HT-29 (cell line): ENCODE measurements at places on chromosomes 1 and 21. TPM values are rescaled to one million over a fixed set of nuclear protein-coding genes. Genes with fewer than 3 reads are reported as not detected.

- no peak for DNase-seq
Observed at GRCh38 chr1:10724948-10725847, 71.2 kb downstream of the CASZ1 start.

DNA sequence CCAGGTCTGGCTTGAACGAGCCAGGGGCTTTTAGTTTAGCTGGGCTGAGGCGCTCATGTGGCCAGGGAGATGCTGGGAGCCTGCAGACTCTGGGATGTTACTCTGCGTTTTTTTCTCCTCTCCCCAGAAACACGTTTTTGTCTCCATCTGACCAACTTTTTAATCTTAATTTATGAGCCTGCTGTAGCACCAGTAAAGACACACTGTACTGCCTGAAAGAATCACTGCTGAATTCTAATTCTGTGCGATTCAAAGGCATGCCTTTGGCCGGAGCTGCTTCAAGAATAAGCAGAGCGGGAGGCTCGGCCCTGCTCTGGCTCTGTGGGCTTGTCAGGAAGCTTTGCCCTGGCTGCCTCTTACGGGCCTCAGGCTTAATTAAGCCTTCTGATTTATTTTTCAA, 129.5 kb downstream of the CAMTA1 start:
- DNase-seq = no peak

DNA sequence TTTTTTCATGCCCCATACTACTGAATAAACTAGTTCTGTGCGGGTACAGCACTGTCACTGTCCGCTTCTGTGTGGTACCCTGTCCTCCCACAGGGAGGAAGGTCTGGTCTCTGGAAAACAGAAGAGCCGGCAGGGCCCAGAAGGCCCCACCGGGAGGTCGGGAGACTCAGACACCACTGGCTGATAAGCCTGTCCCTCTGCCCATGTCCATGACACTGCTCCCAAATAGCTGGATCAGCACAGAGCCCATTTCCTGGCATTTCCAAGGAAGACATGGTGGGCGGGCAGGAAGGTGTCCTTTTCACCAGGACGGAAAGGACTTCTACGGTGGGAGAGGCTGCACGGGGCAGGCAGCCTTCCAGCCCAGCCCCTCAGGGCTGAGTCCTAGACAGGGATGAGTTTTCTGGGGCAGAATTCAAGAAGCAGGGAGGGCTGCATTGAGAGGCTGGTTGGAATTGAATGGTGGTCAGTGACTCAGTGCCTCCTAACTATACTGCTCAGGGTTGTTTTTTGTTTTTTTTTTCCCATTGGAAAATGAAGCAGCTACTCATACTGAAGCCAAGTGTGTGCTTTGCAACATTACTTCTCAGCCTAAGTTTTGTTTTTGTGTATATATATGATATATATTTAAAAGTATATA, 7.1 kb downstream of the PSRC1 start:
- no peak for DNase-seq

DNA sequence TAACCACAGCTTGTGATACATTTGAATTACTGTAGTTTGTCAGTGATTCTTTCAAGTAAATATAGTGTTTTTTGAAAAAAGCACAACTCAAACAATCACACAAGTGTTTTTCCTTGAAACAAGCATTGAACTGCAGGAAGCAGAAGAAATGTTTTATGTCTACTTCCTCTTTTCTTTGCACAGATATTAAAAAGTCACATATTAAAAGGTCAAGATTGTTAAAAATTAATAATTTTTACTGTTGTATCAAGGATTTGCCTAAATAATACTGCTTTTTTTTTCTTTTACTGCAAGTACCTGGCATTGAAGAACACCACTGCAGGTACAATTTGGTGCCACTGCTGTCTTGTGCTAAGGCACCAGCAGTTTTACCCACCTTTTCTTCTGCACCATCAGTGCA, 214.2 kb upstream of the C1orf105 start:
- no peak for DNase-seq

DNA sequence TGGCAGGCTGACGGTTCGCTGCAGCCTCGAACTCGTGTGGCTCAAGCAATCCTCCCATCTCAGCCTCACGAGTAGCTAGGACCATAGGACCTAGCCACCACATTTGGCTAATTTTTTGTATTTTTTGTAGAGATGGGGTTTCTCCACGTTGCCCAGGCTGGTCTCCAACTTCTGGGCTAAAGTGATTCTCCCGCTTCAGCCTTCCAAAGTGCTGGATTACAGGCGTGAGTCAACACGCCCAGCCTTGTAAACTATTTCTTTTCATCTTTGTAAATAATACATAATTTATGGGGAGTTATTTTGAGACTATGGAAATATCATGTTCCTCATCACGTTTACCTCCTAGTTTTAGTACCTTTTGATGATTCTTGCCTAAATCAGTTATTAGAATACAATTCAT, 906 bp upstream of the FBXO28 start:
- no peak for DNase-seq

DNA sequence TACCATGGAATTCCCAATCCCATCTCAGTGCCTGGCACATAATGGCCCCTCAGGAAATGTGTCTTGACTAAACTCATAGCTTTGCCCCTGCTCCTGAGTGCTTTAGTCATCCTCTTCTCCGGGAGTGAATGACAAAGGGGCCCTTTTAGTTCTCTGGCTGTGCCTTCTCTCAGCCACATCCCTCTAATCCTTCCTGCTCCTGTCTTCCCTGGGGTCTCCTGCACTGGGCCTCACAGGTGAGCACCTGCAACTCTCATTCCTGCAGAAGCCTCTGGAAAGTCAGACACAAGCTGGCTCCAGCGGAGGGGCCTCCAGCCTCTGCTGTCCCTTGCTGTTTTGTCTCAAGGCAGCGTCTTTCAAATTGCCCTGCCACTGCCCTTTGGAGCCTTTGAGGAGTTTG, 14.0 kb upstream of the ETV3L start:
- DNase-seq = no peak

DNA sequence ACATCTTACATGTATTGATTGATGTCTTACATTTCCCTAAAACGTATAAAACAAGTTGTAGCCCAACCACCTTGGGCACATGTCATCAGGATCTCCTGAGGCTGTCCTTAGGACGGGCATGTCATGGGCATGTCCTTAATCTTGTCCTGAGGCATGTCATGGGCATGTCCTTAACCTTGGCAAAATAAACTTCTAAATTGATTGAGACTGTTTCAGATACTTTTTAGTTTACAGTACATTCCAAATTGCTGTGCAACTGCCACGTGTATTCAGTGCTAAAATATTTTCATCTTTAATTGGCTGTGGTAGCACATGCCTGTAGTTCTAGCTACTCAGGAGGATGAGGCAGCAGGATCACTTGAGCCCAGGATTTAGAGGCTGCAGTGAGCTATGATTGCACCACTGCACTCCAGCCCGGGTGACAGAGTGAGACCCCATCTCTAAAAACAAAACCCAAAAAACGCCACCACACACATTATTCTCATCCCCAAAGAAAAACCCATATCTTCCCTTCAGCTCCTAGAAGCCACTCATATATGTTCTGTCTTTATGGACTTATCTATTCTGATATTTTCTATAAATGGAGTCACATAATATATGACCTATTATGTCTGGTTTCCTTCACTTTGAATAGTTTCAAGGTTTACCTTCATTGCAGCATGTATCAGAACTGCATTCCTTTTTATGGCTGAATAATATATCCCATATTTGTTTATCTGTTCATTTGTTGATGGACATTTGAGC, 96.0 kb upstream of the BTG3 start:
- no peak for DNase-seq

GRCh38 chr1:23927097-23927496, 13.9 kb upstream of the CNR2 start:
- DNase-seq = no peak

- DNase-seq = no peak
Observed at GRCh38 chr21:15442743-15443469, 286.9 kb upstream of the USP25 start.

DNA sequence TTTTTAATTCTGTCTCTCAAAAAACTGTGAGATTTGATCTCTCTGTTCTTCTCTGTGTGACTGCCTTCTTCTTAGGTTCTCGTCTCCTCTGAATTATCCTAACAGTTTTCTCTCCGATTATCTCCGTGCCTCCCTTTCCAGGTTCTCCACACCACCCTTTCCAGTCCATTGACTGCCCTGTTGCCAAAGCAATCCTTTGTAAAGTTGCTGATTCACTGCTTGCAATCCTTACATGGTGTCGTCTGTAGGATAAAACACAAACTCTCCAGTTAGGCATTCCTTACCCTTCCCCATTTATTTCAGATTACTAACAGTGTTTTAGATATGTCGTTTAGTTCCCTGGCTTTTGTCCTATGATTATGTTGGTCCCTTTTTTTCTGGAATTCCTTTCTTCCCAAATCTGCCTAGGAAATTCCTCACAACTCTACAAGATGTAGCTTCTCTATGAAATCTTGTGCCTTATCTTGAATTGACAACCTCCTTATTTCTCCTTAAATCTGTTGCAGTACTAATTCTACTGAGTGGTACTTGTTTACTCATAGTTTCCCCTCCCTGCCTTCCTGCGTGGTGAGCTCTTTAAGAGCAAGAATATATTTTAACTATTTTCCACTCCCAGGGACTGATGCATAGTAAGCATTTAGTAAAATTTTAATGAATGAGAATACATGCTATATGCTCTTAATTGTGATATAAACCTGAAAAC, 22.3 kb downstream of the RCOR3 start:
- DNase-seq = no peak

- no peak for DNase-seq
Observed at GRCh38 chr1:18107369-18108298, at the start of gene IGSF21. IGSF21 (plus strand) TSS chr1:18107798; CDS start chr1:18108129, 331 bp downstream.

GRCh38 chr1:183198463-183198862, 12.4 kb downstream of the LAMC2 start:
- DNase-seq = no peak

- no peak for DNase-seq
Observed at GRCh38 chr21:27694667-27695066, 727.8 kb upstream of the ADAMTS5 start.

GRCh38 chr1:187645651-187646050, 816.9 kb downstream of the PLA2G4A start:
- DNase-seq = no peak

GRCh38 chr1:115647919-115648650, 6.3 kb downstream of the VANGL1 start:
- no peak for DNase-seq

GRCh38 chr1:240526312-240526711, 85.6 kb downstream of the GREM2 start:
- DNase-seq = no peak

GRCh38 chr1:115764541-115764940, 4.0 kb downstream of the CASQ2 start:
- peak; percentile 90 for DNase-seq

DNA sequence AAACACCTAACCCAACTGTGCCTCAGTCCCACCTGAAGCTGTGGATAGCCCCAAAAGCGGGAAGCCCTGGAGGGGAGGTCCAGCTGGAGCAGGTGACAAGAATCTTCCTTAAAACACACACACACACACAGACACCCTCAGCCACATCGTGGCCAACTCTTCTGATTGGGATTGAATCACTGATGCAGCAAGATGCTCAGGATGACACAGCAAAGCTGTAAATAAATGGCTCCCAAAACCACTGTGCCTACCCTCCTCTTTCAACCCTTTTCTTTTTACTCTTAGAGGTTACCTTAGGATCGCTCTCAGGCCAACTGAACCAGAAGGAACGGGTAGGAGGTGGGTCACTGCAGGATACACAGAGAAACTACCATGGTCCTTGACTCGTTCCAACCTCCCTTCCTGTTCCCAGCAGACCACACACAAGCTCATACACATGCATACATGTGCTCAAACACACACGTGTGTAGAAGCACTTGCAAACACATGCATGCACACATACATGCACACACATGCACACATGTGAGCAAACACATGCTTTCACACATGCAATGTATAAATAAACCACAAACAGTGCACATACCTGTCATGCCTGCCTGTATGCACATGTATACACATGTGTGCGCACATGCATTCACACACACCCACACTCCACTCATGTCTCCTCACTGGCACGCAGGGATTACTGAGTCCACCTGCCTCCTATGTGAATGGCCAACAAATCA, 14.4 kb downstream of the CAPN9 start:
- no peak for DNase-seq

DNA sequence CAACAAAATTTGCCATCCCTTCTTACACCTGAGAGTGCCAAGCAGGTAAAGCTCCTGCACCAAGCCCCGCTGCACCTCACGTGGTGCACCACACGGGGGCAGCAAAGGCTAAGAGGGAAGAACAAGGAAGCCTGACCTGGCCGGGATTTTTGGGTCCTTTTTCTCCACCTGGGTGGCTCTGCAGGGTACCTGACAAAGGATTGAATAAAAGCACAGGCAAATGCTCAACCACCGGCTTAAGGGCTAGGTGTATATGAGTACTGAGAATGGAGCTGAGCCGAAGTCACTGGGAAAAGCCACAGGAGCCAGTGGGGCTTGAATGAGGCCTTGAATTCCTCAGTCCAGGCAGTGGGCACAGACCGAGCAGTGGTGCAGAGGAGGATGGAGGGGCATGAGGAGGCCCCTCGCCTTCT, 36.4 kb downstream of the ZNF697 start:
- DNase-seq = peak; percentile 93

- no peak for DNase-seq
Observed at GRCh38 chr1:200128944-200129879, 101.7 kb downstream of the NR5A2 start.

TEX38 gene
- total RNA-seq = 0.20 TPM in 1 of 2 replicates, not detected in the other

GJA8 gene
- not detected in 2 replicates for total RNA-seq

RAB3B gene
- total RNA-seq = 0.20 and 0.26 TPM in 2 replicates

NCDN gene
- 42.4 and 50.9 TPM in 2 replicates for total RNA-seq

CATSPER4 gene
- total RNA-seq = not detected in 2 replicates

SYPL2 gene
- not detected in 2 replicates for total RNA-seq

FCGR1A gene
- not detected in 2 replicates for total RNA-seq

TESK2 gene
- total RNA-seq = 2.0 and 2.9 TPM in 2 replicates
